ENCODE measurements at places on chromosomes 16 and 17.

- DNase-seq = no peak
Measured at GRCh38 chr16:81785138-81785924, 6.2 kb downstream of the PLCG2 start.

DNA sequence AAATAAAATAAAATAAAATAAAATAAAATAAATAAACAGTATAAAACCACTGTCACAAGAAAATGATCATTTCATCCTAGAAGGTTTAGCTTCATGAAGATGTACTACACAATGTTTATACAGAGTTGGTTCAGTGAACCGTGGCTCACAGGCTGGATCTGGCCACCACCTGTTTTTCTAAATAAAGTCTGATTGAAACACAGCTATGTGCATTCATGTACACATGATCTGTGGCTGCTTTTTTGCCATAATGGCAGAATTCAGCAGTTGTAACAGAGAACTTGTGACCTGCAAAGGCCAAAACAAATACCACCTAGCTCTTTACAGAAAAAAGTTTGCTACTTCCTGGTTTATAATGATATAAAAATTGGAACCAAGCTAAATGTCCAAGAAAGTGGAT, 12.6 kb upstream of the RPRML start:
- DNase-seq = no peak

GRCh38 chr16:67999985-68000384, 701 bp upstream of the DPEP2 start:
- DNase-seq = no peak

- DNase-seq = no peak
Measured at GRCh38 chr17:2106308-2106955, 51.5 kb downstream of the HIC1 start.

GRCh38 chr17:81370294-81370693, 25.0 kb upstream of the BAHCC1 start:
- no peak for DNase-seq

GRCh38 chr17:58306131-58306951, 22.3 kb downstream of the TSPOAP1 start:
- no peak for DNase-seq
